ENCODE measurements at places on chromosomes 6 and 20.

GRCh38 chr6:145551164-145551563 is 184.2 kb downstream of the EPM2A start:
- no peak for DNase-seq

GRCh38 chr6:117463762-117464665 is 18.5 kb upstream of the DCBLD1 start:
- DNase-seq, result no peak

GRCh38 chr6:29696147-29697125 is 15.5 kb upstream of the ZFP57 start:
- no peak for DNase-seq

- no peak for DNase-seq
Observed at GRCh38 chr6:121498481-121499276, 63.2 kb downstream of the GJA1 start.

DNA sequence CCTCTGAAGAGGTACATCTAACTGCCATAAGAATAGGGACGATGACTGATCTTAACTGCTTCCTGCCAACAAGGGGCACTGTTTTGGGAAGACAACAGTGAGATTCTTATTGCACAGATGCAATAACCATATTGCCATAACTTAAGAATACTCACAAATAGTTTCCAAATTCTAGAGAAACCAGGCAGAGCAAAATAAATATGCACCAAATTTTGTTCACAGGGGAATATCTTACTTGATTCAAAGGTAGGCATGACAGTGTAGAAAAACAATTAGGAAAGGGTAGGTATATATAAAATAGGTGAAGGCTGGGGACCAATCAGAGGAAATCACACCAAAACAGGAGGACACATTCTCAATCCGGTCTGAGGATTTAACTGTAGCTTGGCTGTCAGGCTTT is 49.9 kb upstream of the CST7 start:
- DNase-seq, result no peak

DNA sequence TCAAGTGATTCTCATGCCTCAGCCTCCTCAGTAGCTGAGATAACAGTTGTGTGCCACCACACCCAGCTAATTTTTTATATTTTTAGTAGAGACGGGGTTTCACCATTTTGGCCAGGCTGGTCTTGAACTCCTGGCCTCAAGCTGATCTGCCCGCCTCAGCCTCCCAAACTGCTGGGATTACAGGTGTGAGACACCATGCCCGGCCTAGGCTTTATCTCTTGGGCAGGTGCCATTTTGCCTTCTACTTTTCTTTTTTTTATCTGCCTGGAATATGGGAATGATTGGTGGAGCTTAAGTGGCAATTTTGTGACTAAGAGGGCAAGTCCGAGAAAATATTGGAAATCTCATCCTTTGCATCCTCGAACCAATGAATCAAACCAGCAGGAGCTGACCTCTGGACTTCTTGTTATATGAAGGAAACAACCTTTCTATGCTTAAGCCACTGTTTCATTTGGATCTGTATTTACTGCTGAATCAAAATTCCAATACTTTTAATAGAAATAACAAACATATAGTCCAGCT is 128.9 kb upstream of the ZNF217 start:
- DNase-seq, result no peak

DNA sequence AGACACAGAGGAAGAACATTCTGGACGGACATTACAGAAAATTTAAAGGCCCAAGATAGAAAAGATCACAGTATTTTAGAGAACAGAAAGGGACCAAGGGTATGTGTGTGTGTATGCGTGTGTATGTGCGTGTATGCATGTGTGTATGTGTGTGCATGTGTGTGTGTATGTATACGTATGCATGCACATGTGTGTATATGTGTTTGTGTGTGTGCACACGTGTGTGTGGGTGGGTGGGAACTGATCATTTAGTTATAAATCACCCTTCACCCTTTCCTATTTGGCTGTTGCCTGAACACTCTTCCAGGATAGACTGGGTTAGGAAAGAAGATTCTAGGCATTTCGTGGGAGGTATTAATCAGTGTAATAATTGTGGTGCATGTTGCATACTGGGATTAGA is 634.4 kb downstream of the DHX35 start:
- no peak for DNase-seq

GRCh38 chr6:125940247-125941041 is 16.1 kb upstream of the HINT3 start:
- no peak for DNase-seq
